ENCODE measurements at places on chromosomes 4 and X.

DNA sequence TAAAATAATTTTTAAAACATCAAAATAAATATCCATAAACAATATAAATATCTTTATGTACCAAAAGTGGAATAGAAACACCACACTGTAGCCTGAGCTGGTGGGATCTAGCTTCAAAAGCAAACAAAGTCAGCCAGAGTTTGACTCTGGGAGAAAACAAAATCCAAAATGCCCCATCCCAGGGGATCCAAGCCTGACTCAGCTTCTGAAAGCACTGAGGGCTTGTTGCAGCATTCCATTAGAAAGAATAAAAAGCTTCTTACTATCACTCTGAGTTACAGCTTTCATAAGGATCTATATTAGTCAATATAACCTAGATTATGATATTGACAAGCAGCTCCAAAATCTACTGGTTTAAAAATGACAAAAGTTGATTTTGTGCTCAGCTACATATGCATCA, 149.7 kb upstream of the ANKRD50 start:
- DNase-seq: no peak

GRCh38 chr4:148373093-148373492, 69.1 kb downstream of the NR3C2 start:
- no peak for DNase-seq

DNA sequence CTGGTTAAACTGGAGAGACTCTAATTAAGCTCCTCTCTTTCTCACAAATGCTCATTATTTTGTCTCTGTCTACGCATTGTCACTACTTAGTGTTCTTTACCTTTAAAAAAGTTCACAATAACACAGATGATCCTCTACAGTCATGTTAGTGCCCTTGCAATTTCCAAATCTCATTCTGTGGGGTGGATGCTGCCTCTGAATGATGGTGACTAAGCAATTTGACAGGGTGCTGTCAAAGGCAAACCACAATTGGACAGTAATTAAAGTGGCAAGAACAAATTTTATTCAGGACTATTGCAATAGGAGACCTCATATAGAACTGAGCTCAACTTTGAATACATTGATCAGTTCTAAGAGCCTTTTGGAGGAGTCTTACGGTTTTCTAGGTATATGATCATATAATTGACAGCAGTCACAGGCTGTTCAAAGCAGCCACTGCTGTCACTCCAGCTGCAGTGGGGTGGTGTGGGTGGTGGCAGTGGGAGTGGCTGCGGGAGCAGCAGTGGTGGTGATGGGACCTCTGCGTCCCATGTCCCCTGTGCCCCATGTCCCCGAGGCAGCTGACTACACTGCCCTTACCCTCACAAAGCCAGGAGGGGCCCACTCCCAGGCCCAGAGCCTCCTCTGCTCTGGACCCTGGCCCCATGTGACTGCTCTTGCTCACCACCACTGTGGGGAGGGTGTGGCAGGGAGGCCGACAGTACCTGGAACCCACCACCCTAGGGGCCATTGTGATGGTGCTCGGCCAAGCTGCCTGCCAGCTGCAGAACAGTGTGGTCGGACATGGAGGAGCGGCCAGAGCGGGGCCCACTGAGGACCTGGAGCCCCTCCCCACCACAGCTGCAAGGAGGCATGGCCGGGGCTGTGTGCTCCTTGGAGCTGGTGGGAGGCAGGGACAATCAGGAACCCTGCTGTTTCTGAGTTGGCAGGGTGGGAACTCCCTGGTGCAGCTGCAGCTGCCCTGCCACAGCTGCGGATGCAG, 30.4 kb upstream of the PAGE1 start:
- DNase-seq: no peak

- no peak for DNase-seq
Observed at GRCh38 chr4:142318280-142318679, 527.8 kb downstream of the INPP4B start.

DNA sequence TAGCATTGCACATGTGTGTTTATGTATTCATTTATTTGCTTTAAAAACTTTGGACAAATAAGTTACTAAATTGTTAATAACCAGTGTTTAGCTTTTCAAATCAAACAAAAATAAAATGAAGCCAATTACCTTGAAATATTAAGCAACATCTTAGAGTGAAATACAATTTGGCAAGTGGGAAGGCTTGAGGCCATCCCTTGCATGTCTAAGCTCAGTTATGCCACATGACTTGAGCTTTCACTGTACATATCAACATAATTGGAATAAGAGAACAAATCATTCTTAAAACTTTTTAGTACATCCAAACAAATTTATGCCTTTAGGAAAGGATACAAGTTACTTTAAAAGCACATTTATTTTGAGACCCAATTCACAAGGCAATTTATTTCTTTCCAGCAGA, 640.6 kb downstream of the SPRY1 start:
- no peak for DNase-seq

DNA sequence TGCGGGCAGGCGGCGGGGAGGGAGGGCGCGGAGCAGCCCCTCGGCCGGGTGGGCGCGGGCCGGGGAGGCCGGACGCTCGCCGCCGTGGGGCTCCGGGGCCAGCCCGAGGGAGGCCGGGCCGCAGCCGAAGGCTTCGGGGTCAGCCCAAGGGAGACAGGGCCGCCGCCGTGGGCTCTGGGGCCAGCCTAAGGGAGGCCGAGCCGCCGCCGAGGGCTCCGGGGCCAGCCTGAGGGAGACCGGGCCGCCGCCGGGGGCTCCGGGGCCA, 251 bp downstream of the KIAA0232 start:
- DNase-seq: no peak

GRCh38 chr4:84563002-84563401, 19.9 kb upstream of the CDS1 start:
- no peak for DNase-seq

- no peak for DNase-seq
Observed at GRCh38 chr4:76300012-76300411, 6.5 kb upstream of the STBD1 start.

- no peak for DNase-seq
Observed at GRCh38 chr4:98345838-98346237, 84.7 kb downstream of the RAP1GDS1 start.

DNA sequence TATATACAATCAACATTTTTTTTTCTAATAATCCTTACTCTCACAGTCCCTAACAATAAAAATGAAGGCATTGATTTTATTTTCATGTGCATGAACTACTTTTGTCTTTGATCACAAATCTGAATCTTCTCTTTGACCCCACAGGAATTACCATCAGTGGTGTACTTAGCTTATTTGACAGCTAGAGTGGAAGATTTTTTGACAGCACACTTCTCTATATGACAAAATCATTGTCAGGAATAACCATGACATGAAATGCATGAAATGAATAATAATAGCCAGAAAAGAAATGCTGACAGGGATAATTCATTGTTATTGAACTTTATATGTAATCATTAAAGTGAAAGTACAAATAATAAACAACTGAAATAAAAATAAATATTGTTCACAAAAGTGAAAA, 604.2 kb downstream of the EPHA5 start:
- no peak for DNase-seq

DNA sequence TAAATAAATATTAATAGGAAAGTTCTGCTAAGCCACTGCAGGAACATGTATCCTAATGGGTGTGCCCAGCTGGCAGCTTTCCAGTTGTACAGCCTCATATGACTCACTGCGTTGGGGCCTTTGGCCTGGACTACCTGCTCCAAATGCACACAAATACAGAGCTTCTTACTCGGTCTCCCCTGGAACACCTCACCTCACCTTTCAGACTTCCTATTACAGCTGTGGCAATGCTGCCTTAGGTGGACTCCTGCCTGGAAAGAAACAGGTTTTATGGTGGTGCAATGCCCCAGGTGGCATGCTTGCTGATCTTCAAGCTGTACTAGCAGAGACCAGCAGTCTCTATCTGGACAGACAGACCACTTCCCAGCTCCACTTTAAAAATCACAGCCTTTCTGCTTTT, 85.7 kb upstream of the EXOC1L start:
- no peak for DNase-seq

GRCh38 chrX:49187028-49187394, 838 bp upstream of the PRICKLE3 start:
- no peak for DNase-seq

DNA sequence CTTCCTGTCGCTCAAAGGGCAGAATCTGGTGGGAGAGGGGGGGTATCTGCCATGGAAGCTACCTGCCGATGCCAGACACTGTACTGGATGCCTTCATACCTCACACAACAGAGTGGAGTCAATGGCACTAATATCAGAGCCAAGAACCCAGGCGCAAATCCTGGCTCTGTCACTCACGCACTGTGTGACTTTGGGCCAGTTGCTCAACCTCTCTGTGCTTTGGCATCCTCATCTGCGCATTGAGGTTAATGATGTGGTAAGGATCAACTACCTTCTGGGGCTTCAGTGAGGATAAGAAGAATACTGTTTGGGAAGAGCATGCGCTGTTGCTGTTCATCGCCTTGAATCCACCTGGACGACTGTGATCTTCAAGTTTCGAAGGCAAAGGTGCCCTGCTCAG, 70.6 kb downstream of the PPP2R2C start:
- no peak for DNase-seq

- no peak for DNase-seq
Observed at GRCh38 chr4:102623622-102624021, 122.5 kb downstream of the NFKB1 start.

DNA sequence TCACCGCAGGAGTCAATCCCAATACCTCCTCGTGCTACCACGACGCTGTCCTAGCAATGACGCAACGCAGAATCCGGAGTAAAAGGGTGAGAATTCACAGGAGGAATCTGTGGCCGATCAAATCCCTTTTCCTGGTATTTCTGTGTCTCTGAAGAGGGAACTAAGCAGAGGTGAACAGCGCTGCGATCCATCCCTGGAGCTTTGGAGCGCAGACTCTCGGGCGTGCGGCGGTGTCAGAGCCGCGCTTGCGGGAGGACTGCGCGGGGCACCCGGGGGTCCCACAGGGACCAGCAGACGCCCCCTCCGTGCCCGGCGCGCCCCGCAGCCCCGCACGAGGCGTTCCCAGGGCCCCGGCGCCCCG, 17.2 kb upstream of the ZNF718 start:
- DNase-seq: no peak

- DNase-seq: no peak
Observed at GRCh38 chrX:56498756-56499155, 64.7 kb upstream of the UBQLN2 start.

DNA sequence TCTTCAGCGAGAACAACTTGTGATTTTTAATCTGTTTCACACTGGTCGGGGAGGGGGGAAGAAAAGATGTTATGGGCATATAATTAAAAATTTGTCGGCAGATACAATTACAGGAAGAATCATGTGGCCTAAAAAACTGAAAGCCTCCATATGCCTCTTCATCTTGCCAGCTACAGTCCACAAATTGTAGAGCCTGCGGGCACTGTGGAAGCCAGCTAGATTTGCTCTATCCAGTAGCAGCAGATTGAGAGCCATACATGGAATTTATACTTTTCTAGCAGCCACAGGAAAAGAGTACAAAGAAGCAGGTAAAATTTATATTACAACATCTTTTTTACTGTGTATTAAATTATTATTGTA, 147.3 kb downstream of the TBL1X start:
- DNase-seq: no peak

Data from stimulated activated CD4-positive, alpha-beta T cell treated with anti-CD3 and anti-CD28 coated beads, Interleukin-4, amount 100 ng/mL, for 24 hours (primary cell).